ENCODE measurements at places on chromosomes 12 and 14.
A peak's percentile ranks its signal among the peaks of the same experiment; 100 is the strongest.

GRCh38 chr12:117857632-117858612 lies 110.9 kb downstream of the KSR2 start:
- DNase-seq, result no peak

- DNase-seq, result no peak
Observed at GRCh38 chr12:64064706-64065105, 157.4 kb downstream of the KICS2 start.

DNA sequence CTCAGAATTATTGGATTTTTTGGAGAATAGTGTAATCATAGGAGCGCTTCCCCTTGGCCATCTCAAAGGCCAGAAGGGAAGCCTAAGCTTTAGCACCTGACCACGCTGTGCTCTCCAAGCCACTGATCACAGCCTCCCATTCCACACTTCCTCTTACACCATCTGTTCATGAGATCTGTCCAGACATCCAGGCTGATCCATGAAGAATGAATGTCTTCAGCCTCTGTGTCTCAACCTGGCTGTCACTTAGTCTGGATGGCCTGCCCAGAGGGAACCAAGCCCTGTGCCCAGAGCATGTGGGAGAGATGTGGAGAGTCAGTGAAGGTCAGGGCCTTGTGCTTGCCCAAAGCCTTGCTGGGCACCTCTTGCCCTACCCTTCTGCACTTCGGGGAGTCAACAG lies 40.5 kb downstream of the TSPAN11 start:
- no peak for DNase-seq

GRCh38 chr14:104507443-104507842 lies 72.1 kb upstream of the C14orf180 start:
- DNase-seq, result no peak

GRCh38 chr12:40207551-40207950 lies 17.2 kb upstream of the LRRK2 start:
- no peak for DNase-seq

GRCh38 chr14:35341751-35342488 lies 49.7 kb downstream of the PSMA6 start:
- peak; percentile 97 for DNase-seq

DNA sequence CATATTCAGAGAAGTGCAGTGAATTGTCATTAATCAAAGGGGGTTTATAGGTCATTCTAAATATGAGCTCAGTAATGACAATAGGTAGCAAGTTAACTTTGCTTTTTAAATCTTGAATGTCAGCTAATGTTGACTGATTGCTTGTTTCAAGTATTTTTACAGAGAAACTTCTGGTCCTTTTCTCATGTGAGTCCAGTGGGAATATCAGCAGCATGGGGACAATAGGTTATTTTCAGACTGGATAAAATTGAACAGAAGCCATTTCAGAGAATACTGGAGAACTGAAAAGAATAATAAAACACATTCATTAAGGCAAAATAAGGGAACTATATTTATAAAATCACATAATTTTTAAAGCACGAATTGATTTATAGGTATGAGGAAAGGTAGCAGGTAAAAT lies 78.7 kb downstream of the FUT8 start:
- DNase-seq, result no peak

GRCh38 chr14:54564071-54564867 lies 2.7 kb upstream of the SAMD4A start:
- DNase-seq, result no peak

DNA sequence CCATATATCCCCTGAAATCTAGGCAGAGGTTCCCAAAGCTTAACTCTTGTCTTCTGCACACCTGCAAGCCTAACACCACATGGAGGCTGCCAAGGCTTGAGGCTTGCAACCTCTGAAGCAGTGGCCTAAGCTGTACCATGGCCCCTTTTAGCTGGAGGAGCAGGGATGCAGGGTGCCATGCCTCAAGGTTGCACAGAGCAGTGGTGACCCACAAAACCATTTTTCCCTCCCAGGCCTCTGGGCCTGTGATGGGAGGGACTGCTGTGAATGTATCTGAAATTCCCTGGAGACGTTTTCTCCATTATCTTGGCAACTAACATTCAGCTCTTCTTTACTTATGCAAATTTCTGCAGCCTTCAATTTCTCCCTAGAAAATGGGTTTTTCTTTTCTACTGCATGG lies 210.0 kb upstream of the KITLG start:
- no peak for DNase-seq

DNA sequence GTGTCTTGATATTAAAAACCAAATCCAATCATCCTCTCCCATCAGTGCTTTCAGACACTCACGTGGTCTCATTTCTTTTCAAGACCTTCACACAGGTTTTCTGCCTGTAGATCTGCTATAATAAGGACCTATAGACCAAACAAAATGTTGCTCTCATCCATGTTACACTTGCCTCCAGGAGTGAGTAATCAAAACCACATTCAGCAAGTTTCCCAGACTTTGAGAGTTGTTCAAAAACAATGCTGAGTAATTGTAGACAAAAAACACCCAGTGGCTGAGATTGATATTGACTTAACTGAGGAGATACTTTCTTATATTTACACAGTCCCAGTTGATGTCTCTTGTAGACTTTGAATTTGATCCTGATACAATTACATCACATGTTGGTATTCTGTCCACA lies 383.1 kb downstream of the TMEM132D start:
- no peak for DNase-seq

- no peak for DNase-seq
Observed at GRCh38 chr14:69135133-69135532, 17.8 kb downstream of the DCAF5 start.

GRCh38 chr14:22549324-22549962 lies 39.6 kb downstream of the DAD1 start:
- DNase-seq, result peak; percentile 27

DNA sequence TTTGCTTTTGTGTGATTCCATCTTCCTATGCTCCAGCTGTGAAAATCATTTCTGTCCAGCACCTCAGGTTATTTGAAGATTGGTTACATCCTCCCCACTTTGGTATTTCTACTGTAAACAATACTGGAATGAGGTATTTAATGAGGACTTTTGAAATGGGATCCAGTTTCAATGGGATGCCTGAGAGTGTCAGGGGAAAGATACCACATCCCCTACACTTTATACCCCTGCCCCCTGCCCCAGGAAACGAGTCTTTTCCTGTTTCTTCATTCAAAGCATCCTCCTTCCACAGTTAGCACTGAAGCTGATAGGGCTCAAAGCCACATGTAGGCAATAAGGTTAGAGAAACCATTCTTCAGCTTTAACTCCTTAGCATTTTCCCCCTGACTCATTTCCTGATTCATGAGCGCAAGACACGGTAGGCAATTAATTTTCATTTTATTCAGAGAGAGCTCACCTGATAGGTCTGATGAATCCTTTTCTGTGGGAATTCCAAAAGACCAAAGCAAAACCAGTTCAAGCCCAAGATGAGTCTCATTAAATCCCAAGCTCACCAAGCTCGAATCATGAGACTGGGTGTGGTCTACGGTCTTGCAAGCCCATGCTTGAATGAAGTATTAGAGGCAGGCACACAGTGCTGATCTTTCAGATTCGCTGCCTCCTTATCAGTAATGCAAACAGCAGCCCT lies 143.6 kb upstream of the CRY1 start:
- no peak for DNase-seq

Data from ascending aorta (tissue), 2 donors.